Left cardiac atrium (tissue), 4 donors: ENCODE measurements at places on chromosomes 6 and 20. TPM values are rescaled to one million over a fixed set of nuclear protein-coding genes. Genes with fewer than 3 reads are reported as not detected.

DNA sequence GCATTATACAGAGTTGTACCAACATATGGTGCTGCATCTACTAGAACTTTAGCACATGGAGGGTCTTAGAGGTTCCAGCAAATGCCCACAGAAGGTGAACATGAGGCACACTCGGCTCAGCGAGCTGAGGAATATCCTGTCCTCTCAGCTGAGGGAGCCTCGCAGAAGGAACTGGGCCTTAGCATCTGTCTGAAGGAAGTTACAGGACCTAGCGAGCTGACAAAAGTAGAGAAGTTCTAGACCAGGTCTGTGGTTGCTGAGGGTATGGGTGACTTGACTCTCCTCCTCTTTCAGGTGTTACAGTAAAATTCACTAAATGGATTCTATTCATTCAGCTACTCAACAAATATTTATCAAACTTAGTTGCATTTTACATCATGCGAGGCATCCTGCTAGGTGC lies 157.2 kb downstream of the ZDHHC14 start:
- no peak for DNase-seq

GRCh38 chr20:47529840-47530239 lies 28.2 kb downstream of the NCOA3 start:
- no peak for DNase-seq

DNA sequence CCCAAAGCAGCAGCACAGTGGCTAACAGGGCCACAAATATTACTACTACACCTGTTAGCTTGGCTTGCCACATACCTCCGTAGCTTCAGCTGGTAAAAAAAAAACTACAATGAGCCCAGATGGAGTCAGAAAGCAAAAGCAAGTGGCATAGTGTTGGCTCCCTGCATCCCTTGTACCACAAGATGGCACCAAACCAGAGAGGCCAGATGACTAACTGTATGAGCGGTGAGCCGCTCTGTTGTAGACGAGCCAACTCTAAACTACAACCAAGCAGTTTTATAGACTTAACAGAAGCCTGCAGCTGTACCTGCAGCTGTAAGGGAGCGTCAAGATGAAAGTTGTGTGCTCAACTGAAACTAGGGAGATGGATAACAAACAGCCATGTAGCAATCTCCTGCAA lies 84.5 kb upstream of the MCHR2 start:
- DNase-seq, result no peak

GRCh38 chr6:101668496-101669030 lies 275.1 kb downstream of the GRIK2 start:
- DNase-seq, result no peak

- DNase-seq, result no peak
Observed at GRCh38 chr6:39786649-39787048, 5.5 kb upstream of the DAAM2 start.

- DNase-seq, result no peak
Observed at GRCh38 chr6:119683031-119683430, 333.5 kb upstream of the MAN1A1 start.

DNA sequence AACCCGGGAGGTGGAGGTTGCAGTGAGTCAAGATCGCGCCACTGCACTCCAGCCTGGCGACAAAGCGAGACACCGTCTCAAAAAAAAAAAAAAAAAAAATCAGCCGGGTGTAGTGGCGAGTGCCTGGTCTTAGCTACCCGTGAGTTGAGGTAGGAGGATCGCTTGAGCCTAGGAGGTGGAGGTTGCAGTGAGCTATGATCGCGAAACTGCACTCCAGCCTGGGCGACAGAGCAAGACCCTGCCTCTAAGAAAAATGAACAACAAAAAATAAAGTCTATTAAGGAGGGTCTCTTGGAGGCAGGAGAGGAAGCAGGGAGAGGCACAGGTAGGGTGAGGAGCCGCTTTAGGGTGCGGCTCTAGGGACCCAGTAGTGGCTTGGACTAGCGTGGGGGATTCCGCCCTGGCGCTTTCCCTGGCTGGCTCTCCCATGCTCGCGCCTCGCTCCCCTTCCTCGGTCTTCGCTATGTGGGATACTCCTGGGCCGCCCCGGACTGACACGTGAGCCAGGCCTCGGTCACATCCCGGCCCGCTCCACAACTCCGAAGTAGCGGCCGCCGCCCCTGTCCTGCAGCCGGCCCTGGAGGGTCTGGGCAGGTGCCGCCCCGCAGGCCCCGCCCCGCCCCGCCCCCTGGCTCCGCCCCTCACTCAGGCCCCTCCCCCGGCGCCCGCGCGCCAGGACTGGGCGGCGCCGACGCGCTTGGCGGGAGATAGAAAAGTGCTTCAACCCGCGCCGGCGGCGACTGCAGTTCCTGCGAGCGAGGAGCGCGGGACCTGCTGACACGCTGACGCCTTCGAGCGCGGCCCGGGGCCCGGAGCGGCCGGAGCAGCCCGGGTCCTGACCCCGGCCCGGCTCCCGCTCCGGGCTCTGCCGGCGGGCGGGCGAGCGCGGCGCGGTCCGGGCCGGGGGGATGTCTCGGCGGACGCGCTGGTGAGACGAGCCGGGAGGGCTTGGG lies at the start of gene MYBL2:
MYBL2 (plus strand) TSS at position 739 of the 953 bp plus-strand sequence; CDS start at position 909, 170 bp downstream.
- peak; percentile 42 for DNase-seq

DNA sequence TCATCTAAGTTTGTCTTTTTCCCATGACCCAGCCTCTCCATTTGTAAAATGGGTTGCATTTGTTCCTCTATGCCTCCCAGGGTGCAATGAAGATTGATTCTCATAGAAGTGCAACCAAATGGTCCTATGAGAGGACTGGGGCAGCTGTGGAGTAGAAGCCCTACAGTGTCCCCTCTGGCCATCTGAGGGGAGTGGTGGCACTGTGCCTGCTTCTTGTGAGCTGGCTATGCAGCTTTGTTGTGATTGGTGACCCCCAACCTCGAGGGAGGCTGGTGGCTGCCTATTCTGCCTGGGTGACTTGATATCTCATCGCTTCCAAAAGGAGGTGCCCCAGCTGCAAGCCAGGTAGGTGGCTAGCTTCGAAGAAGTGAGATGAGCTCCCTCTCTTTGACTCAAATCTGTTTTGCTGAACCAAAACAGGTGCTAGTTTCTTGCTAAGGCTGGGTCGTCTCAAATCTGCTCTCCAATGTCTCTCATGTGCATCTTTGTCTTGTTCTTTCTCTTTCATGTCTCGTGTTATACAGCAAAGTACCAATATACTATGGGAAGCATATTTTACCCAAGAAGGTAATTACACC lies 33.9 kb downstream of the TXLNB start:
- DNase-seq, result no peak

DNA sequence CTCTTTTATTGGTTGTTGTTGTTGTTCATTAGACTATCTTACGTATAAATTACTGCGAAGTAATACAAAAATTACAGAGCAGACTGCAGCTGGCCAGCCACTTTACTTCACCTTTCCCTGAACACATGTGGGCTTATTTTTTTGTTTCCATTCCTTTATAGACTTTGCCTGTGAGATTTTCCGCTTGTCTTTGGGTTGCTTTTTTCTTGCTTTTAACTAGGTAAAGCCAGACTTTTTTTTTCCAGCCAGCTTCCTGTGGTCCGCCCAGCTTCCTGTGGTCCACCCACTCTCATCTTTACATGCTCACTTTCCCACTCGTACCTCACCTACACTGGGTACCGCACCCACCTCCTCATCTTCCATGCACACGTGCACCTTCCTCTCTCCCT lies 79.0 kb downstream of the IPCEF1 start:
- DNase-seq, result no peak

DNA sequence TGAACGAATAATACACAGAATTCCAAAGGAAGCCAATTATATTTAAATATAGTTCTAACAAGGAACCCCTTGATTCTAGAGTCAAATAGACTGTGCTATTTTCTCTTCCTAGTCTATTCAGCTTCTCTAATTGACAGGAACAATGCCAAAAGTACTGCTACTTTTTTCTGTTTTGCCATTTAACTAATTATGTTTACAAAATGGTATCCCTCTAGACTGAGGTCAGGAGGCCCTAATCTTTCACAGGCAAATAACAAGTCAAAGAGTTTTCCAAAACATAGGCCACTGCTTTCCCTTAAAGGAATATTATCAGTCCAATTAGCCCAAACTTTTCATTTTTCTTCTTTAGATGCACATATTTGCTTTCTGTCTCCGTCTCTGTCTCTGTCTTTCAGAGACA lies 539.3 kb downstream of the RFPL4B start:
- DNase-seq, result no peak

DNA sequence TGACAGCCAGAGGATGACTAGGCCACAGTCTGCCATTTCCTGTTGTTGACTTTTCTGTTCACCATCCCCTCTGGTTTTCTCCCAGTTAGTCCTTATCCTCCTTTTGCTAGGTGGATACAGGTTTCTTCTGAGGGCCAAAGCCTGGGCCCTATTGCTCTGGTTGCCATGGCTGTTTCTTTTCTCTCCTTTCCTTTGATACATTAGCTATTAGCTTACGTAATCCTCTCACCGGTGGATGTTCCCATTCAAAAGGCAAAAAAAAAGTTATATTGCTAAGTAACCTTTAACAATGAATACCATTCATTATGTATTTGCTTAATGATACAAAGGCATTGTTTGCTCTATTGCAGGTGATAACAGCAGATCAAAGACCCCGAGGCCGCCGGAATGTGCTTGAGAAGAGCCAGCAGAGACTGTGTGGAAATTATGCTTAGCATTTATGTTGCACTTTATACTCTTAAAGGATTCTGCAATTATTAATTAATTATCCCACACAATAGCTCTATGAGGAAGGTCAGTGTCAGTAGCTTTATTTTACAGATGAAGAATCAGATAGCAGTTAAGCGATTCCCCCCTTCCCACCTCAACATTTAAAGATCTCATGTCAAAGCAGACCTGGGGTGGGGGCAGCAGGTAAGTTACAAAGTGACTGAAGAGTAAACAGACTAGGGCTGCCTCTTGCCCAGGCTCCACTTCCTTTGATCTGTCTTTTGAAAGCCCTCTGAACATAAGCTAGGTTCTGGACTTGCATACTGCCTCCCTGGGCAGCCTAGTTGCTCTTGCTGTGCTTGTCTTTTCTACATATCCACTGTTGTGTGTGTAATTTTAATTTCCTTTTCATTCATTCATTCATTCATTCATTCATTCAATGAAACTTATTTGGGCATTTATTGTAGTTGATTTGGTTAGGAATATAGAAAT lies 14.5 kb upstream of the TFB1M start:
- no peak for DNase-seq

GRCh38 chr6:145277358-145278086 lies 457.8 kb downstream of the EPM2A start:
- no peak for DNase-seq

DNA sequence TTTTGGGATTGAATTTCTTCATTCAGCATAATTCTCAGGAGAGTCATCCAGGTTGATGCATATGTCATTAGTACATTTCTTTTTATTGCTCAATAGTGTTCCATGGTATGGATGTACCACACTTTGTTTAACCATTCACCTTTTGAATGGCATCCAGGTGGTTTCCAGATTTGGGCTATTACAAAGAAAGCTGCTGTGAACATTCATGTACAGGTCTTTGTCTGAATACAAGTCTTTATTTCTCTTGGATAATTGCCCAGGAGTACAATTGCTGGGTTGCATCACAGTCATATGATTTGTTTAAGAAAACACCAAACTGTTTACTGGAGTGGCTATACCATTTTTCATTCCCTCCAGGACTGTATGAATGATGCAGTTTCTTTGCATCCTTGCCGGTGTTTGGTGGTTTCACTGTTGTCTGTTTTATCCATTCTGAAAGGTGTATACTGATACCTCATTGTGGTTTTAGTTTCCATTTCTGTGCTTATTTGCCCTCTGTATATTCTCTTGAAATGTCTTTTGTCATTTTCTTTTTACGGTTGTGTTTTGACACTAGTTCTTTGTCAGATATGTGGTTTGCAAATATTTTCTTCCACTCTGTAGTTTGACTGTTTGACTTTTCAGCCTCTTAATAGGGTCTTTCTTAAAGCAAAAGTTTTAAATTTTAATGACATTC lies 8.8 kb downstream of the CDKAL1 start:
- no peak for DNase-seq

GRCh38 chr6:25332655-25333071 lies 53.5 kb downstream of the CARMIL1 start:
- no peak for DNase-seq

GRCh38 chr6:40247516-40248115 lies 313.4 kb upstream of the MOCS1 start:
- DNase-seq, result no peak

DNA sequence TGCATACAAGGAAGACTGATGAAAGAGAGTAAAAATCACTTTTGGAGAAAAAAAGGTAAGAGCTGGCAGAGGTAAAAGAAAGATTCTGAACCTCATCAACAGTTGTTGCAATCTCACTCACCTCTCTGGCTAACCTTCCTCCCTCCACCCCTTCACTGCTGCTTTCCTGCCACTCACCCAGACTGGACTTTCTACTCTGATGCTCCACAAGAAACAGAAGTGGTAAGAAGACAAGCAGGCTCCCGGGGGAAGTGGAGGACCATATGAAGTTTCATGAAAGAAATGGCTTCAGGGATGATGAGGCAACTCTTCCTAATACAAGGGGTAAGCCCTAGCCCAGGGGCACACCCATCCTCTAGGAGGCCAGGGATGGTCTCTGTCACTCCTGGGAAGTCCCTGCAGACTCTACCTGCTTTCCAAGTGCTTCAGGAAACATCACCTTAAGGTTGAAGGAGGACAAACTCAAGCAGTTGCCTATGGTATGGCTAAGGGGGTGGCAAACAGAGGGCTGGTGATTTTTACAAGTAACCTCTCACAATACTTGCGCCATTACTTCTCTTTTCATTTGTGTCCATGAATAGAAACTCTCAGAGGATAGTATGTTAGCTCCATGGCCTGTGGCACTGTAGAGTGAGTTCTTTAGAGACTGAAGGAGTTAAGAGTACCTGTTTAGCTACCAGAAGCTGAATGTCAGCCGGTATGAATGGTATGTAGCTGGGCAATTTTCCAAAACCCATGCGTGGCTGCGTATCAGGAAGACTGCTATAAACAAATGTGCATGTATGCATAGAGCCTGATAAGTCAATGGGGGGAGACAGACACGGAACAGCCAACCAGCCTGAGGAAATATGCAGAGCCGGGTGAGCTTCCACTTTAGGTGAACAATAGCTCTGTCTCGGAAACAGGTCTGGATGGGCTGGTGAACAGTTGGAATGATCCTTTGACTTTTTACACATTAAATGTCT lies 112.0 kb downstream of the BACH2 start:
- no peak for DNase-seq

GRCh38 chr6:71248306-71248765 lies 40.3 kb upstream of the OGFRL1 start:
- no peak for DNase-seq

NHLRC1 gene
- total RNA-seq, result 1.9 TPM

ABHD16B gene
- not detected for total RNA-seq

ZNF391 gene
- total RNA-seq, result 2.6 TPM

KCNS1 gene
- total RNA-seq, result 0.21 TPM

MICB gene
- 2.2 TPM for total RNA-seq

UNC93A gene
- not detected for total RNA-seq

KIF13A gene
- 64.7 TPM for total RNA-seq

COL11A2 gene
- total RNA-seq, result 1.3 TPM

RIMS4 gene
- total RNA-seq, result 0.80 TPM

TBC1D7 gene
- 21.6 TPM for total RNA-seq

LRRC73 gene
- 1.2 TPM for total RNA-seq
